Stimulated activated CD4-positive, alpha-beta T cell treated with anti-CD3 and anti-CD28 coated beads, Interleukin-1b, Interleukin-23, amount 100 ng/mL, for 1 hour (primary cell): ENCODE measurements at places on chromosomes 7 and 10.

DNA sequence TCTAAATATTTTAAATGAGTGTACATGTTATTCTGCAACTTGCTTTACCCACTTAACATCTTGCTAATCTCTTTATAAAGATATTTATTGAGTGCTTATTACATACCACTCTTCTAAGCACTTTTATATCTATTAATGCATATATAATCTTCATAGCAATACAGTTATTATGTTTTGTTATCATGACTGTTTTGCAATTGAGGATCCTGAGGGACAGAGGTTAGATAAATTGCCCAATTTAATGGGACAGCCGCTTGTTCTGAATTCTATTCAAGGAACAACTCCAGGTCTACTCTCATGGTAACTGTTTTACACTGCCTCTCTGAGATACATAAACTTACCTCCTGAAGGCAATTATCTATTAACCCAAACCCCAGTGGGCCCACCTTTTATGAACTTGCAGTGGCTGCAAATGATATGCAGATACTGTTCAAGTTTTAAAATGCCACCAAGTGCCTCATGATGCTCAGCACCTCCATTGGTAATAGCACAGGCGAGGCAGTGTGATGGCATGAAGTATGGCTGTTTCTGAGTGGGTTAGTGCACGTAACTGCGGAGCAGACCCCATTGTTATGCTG lies 60.5 kb downstream of the PON1 start:
- no peak for DNase-seq

GRCh38 chr10:6713716-6714115 lies 133.6 kb upstream of the PRKCQ start:
- no peak for DNase-seq

- no peak for DNase-seq
Observed at GRCh38 chr10:110802090-110802489, 69.6 kb upstream of the PDCD4 start.

DNA sequence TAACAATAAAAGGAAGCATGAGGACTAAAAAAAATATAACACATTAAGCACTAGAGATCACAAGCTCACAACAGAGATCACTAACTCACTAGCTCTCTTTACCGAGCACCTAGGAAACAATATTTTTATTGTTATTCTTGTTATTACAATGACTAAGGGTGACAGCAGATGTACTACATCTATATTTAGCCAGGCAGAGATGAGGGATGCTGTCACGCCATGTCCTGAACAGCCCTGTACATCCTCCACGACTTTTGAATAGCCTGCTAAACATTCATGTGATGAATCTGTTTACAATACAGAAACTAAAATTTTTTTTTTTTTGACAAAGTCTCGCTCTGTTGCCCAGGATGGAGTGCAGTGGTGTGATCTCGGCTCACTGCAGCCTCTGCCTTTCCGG lies 22.7 kb downstream of the FAM133B start:
- no peak for DNase-seq

- DNase-seq, result no peak
Observed at GRCh38 chr10:94286901-94287300, 75.8 kb downstream of the NOC3L start.

GRCh38 chr10:88582806-88583583 lies at the start of gene RNLS:
Gene RNLS, minus strand, starts transcription at chr10:88583318.
- peak; percentile 15 for DNase-seq

DNA sequence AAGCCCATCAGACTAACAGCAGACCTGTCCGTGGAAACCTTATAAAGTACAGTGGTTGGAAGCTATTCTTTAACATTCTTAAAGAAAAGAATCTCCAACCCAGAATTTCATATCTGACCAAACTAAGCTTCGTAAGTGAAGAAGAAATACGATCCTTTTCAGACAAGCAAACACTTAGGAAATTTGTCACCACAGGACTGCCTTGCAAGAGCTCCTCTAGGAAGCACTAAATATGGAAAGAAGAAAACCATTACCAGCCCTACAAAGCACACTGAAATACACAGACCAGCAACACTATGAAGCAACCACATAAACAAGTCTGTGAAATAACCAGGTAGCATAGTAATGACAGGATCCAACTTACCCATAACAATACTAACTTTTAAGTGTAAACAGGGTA lies 177.7 kb upstream of the PRSS1 start:
- DNase-seq, result no peak

GRCh38 chr7:32385316-32385956 lies 104.7 kb downstream of the LSM5 start:
- DNase-seq, result no peak

DNA sequence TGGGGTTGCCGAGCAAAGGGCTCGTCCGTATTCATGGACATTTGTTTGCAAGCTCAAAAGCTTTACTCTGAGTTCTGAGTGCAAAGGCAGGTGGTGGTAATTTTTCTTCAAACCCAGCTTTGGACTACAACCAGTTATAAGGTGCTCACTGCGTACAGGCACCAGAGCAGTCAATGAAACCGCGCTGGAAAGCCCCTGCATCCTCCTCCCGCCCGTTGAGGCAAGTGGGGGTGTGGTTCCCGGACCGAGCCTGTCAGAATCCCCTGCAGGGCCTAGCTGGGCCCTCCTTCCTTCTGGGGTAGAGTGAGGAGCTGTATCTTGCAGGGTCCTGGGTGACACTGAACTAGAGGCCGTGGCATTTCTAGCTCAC lies 22.3 kb downstream of the AMZ1 start:
- no peak for DNase-seq

DNA sequence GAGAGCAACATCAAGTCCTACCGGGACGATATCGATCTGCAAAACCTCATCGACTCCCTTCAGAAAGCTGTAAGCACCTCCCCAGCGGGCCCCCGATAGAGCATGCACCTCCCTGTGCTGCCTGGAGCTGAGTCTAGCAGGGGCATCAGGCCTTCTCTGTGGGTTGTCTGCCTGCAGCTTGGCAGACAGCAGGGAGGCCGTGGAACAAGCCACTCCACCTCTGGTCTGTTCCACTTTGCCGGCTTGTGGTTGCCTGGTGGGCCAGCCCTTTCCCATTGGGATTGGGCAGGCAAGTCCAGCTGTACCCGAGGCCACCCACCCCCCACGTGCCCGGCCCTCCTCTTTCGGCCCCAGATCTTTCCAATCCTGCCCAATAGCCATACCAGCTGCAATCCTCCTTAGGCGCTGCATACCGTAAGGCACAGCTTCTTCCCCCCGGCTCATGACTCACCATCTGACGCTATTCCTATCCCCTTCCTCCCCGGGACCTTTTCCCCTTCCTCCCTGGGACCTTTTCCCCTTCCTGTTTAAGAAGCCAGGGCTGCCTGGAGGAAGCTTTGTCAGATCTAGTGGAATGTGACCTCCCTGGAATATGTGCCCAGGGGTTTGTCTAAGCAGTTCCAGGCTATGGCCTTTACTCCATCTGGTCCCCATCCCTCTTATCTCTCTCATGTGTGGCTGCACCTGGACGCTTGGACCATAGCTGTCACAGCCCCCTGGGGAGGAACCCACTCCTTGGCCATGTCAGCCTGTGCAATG lies 28.1 kb upstream of the SH2D4B start:
- DNase-seq, result no peak

DNA sequence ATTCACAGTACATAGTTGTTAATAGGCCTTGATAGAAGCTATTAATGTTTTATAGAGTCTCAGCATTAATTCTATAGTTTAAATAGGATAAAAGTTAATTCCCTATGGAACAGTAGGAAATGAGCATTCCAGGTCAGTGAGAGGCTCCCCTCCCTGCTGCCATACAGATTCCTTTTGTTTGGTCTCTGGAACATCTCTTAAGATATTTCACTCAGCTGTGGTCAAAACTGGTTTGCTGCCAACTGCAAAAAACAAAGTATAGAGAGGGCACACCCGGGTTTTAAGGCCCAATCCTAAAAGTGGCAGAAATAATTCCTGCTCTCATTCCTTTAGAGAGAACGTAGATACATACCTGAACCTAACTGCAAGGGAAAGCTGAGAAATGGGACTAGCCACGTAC lies 51.3 kb downstream of the MDFIC start:
- DNase-seq, result no peak

DNA sequence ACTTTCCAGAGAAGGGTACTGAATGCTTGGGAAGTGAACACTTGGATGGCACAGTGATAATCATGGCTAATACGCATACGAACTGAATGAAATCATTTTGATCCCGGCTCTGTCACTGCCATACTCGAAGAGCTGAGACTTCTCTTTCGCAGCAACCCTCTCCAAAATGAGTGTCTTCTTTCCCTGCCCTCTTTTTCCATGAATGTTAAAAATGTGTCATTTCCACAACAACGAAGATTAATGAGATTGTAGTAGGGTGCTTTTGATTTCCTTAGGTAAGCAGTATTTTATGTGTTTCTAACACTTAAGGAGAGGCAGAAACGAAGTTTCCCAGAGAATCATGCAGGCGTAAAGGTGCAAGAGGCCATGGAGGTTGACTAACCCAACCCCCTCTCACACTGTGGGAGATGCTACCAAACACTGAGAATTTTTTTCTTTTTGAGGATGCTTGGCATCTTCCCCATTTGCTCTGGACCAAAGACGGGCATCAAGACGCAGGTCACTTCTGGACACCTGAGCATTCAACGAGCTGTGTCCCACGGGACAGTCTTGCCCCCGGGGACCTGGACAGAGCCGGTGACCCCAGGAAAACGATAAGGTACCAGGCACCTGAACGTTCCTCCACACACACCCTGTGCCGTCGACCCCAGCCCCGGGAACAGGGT lies 823 bp downstream of the COPG2 start:
- no peak for DNase-seq

DNA sequence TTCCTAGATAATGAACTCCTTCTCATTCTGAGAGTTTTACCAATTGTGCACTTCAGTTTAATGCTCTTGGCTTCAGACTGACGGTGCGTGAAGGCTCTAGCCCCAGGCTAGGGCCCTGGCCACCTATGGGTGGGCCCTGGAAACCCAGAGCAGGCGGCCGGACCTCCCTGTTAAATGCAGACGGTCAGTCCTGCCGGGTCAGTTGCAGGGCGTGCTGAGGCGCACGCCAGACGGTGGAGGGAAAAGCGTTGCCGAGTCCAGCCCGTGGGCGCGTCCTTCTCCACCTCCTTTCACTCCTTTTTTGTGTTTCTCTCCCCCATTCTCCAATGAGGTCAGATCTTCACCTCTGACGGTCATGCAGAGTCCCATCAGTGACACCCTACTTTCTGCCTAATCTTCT lies 2.3 kb downstream of the DPYSL4 start:
- no peak for DNase-seq

- DNase-seq, result no peak
Observed at GRCh38 chr10:133315847-133316246, 7.1 kb downstream of the ZNF511 start.

GRCh38 chr7:69962186-69963065 lies 364.2 kb downstream of the AUTS2 start:
- DNase-seq, result no peak

DNA sequence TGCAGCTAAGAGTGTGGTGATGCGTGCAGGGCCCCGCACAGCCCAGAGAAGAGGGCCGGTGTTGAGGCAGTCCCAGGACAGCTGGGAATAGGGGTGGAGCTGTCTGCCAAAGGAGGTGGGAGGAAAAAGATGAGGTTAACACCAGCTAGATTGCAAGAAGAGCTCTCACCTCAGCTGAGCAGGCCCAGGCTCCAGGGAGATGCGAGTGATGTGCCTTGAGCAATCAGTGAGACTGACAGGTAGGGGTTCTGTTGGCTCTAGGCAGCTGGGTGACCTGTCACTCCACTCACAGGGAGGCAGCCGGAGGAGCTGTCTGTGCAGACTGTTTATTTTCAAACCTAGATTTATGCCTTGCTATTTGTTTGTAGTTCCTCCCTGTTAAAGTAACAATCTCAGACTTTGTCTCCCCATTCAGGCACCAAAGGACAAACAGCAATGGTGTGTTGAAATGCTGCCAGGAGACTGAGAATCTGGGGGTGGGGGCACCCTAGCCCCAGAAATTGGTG lies 205.1 kb upstream of the CXCL12 start:
- DNase-seq, result no peak

GRCh38 chr7:40474790-40475680 lies 340.2 kb downstream of the SUGCT start:
- no peak for DNase-seq

DNA sequence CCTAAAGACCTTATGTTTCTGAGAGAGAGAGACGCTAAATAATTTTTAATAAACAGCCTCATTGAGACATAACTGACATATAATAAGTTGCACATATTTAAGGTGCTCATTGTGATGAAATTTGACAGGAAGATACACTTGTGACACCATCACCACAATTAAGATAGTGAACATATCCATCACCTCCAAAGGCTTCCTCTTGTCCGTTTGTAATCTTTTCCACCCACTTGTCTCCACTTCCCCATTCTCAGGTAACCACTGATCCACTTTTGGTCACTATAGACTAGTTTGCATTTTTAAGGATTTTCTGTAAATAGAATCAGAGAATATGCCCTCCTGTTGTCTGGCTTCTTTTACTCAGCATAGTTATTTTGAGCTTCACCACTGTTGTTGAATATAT lies 195.1 kb upstream of the WDR11 start:
- no peak for DNase-seq

GRCh38 chr10:124694481-124695220 lies 49.5 kb downstream of the FAM53B start:
- no peak for DNase-seq

GRCh38 chr7:44995555-44996493 lies 4.2 kb upstream of the CCM2 start:
- no peak for DNase-seq

- DNase-seq, result no peak
Observed at GRCh38 chr10:108632144-108632543, 1291.2 kb downstream of the XPNPEP1 start.

DNA sequence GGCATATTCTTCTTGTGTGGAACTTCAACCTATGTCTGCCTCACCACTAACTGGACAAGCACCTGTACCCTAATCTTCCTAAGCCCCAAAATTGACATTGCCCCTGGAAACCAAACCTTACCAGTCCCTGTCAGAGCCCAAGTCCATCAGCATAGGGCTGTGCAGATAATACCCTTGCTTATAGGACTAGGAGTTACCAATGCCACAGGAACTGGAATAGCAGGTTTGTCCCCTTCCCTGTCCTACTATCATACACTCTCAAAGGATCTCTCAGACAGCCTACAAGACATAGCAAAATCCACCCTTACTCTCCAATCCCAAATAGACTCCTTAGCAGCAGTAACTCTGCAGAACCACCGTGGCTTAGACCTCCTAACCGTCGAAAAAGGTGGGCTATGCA lies 19.8 kb downstream of the ZNF107 start:
- DNase-seq, result no peak

DNA sequence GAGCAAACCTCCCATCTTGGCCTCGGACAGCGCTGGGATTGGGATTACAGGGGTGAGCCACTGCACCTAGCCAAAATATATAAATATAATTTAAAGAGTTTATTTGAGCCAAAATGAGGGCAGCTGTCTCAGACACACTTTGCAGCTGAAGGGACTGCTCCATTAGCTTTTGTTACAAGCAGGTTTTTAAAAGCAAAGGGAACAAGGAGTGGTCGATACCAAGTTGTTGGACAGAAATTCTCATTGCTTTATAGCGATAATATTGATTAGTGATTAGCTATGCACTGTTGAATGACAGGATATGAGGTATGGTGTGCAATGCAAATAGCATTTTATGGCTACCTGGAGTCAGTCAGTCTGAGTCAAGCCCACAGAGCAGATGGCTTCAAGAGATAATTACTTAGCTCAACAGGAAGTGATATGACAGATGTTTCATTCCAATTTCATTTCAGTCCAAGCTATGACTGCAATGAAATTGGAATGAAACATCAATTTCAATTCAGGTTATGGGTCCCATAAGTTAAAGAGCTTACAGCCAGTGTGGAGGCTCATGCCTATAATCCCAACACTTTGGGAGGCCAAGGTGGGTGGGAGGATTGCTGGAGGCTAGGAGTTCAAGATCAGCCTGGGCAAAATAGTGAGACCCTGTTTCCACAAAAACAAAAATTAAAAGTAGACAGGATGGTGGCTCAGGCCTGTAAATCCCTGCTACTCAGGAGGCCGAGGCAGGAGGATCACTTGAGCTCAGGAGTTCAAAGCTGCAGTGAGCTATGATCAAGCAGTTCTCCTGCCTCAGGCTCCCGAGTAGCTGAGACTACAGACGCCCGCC lies 23.1 kb downstream of the TYW1 start:
- DNase-seq, result no peak
